ENCODE measurements at places on chromosomes 1 and 21. TPM values are rescaled to one million over a fixed set of nuclear protein-coding genes. Genes with fewer than 3 reads are reported as not detected.
A peak's percentile ranks its signal among the peaks of the same experiment; 100 is the strongest.

The BMP8A gene
- 0.31 TPM for total RNA-seq

The SPATA17 gene
- total RNA-seq: 8.9 TPM

The MX2 gene
- total RNA-seq: 3.4 TPM

The SLC30A1 gene
- 26.8 TPM for total RNA-seq

The CFHR3 gene
- 0.28 TPM for total RNA-seq

The ANGPTL3 gene
- not detected for total RNA-seq

The GBP4 gene
- 0.83 TPM for total RNA-seq

The KCNA10 gene
- not detected for total RNA-seq

DNA sequence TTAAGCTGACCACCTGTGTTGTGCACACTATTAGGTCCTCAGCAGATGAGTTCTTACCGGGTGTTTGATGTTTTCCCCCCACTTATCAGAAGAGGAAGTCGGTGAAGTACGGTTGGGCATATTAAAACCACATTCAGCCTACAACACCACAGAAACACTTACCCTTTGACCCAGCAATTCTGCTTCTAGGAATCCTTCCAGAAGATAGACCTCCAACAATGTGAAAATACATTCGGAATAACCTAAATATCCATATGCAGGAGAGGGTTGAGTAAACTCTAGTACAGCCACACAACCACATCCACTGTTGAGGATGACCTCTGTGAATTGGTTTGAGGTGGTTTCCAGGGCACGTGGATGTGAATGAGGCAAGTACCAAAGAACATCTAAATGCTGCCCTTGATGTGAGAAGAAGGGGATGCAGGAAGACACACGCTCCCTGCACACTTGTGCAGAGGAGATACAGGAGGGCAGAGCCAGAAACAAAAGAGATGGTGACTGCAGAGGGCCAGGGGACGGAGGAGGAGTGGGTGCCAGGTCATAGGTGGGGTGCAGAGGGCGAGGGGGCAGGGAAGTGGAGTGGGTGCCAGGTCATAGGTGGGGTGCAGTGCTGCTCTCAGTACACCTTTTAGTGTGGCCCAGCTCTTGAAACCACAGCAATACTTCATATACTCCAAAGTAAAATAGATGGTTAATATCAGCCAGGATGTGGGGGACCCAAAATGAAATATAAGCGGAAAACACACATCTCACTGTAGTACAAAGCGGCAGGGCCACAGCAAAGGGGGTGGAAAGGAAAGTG lies 12.8 kb downstream of the ADARB1 start:
- H3K4me1 ChIP-seq: no peaks in the 10 kb centered on the region
- H3K27me3 ChIP-seq: no peaks in the 10 kb centered on the region
- DNase-seq: no peak
- no peak overlapping the region for H3K4me3 ChIP-seq

DNA sequence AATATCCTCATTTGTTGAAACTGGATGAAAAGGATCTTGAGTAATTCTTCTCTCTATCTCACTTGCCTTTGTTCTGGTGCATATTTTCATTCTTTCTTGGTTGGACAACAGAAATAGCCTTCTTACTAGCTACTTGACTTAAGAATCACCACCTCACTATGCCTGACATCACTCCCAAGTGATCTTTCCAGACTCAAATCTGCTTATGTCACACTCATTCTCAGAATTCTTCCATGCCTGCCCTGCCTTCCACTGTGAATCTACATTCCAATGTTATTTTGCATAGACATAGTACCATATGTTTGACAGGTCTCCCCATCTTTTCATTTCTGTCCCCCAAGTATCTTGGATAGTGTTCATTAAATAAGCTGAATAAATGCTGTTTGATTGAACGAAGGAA lies 78.5 kb upstream of the DPYD start:
- no peak for DNase-seq
- no peaks in the 10 kb centered on the region for H3K4me1 ChIP-seq
- no peak overlapping the region for H3K4me3 ChIP-seq
- no peaks in the 10 kb centered on the region for H3K27me3 ChIP-seq

- no peaks in the 10 kb centered on the region for H3K36me3 ChIP-seq
- no peak for DNase-seq
- H3K27ac ChIP-seq: no peak overlapping the region
- peaks cover 11% of the 10 kb centered on the region for H3K27me3 ChIP-seq
- H3K4me3 ChIP-seq: no peak overlapping the region
- H3K4me1 ChIP-seq: no peaks in the 10 kb centered on the region
These were observed 280.3 kb downstream of the OMA1 start for GRCh38 chr1:58266242-58266641.

DNA sequence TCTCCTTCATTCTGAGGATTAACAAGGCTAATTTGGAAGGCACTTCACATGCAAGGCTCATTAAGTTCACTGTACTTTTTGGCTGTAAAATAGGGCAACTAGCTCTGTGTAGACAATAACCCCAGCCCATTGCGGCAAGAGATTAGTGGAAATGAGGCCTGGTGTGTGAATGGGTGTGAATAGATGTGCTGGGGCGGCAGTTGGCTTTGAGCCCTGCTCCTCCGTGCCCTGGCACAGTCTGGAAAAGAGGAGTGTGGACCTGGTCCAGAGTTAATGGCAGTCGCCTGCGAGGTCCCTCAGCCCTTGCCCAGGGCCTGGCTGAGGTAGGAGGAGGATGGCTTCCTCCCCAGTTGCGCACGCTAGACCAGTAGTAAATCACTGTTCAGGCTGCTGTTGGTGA lies 4.8 kb downstream of the KISS1 start:
- no peak overlapping the region for H3K27ac ChIP-seq
- H3K4me3 ChIP-seq: no peak overlapping the region
- no peaks in the 10 kb centered on the region for H3K27me3 ChIP-seq
- DNase-seq: no peak

DNA sequence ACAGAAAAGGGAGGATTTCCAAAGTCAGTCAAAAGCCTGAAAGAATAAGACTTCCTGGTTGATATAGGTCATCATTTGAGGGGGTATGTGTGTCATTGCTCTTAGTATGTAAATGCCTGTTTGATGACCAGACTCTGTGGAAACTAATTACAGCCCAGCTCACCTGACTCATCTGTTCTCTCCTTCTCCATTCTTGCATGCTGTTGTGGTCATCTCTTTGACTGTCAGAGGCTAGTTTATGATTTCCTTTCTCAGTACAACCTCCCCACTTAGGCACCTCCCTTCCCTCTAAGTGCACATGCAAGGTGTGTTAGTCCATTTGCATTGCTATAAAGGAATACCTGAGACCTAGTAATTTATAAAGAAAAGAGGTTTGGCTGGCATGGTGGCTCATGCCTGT lies 2.4 kb upstream of the C1orf116 start:
- DNase-seq: peak; percentile 83
- H3K36me3 ChIP-seq: no peaks in the 10 kb centered on the region
- H3K27me3 ChIP-seq: no peaks in the 10 kb centered on the region
- peak overlapping the region; percentile 83 for H3K27ac ChIP-seq
- H3K4me1 ChIP-seq: peaks cover 56% of the 10 kb centered on the region

DNA sequence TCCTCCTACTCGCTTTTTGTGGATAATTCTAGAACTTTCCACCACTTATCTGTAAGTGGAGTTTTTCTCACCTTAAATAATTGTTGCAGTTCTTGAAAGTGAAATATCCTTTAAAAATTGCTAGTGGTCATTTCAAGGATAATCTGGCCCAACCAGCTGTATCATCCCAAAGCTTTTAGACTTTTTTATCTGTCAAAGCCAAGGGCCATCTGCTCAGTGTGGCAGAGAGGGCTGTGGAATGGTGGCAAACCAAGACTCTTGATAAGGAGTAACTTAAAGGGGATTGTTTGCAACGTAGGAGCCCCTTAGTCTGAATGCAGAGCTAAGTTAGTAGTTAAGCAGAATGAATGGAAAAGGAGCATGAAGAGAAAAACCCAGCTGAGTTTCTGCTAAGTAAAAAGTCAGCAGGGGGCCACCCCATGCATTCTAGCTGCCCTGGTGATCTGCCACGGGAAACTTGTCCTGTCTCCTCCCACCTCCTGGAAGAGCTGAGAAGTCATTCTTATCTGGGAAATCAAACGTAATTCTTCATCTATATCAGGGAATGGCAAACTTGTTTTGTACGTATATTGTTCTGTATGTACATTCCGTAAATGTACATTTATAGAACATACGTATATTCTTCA lies 169.3 kb downstream of the PRDM2 start:
- H3K4me1 ChIP-seq: no peaks in the 10 kb centered on the region
- no peak overlapping the region for H3K4me3 ChIP-seq
- H3K27ac ChIP-seq: no peak overlapping the region
- DNase-seq: no peak
- H3K27me3 ChIP-seq: peaks cover 14% of the 10 kb centered on the region

DNA sequence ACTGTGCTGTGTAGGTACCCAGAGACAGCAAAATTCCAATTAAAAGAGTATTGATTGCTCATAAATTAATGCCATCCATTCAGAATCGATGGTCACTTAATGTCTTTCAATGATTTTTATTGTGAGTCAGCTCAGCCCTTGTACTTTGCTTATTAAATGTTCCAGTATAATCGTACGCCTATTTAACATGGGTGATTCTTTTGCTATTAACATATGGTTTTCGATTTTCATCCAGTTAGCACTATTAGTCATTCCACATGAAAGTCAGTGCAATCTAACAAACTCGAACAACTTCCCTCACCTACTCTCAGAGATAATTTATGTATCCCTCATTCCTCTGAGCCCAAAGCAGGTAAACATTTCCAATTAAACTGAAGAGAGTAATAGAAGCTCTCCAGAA lies 109.6 kb upstream of the APP start:
- no peaks in the 10 kb centered on the region for H3K36me3 ChIP-seq
- no peak overlapping the region for H3K27ac ChIP-seq
- DNase-seq: no peak
- H3K4me3 ChIP-seq: no peak overlapping the region
- H3K27me3 ChIP-seq: no peaks in the 10 kb centered on the region

DNA sequence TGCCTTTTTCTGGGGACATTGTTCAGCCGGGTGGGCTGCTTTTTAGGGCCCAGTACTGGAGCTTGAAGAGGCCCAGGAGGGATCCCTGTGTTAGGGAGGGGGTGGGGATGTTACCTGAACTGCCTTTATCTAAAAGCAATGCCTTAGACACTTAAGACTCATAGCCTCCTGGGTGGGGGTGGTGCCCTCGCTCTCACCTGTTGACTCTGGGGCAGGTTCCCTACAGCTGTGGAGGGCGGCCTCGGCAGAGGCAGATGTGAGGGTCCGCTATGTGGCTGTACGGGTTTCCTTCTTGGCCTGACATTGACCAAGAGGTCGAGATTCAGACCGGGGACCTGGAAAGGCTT lies 716 bp downstream of the INAVA start:
- H3K4me3 ChIP-seq: peak overlapping the region; percentile 74
- H3K36me3 ChIP-seq: peaks cover 24% of the 10 kb centered on the region
- H3K4me1 ChIP-seq: peaks cover 54% of the 10 kb centered on the region
- peak overlapping the region; percentile 86 for H3K27ac ChIP-seq
- peak; percentile 27 for DNase-seq

DNA sequence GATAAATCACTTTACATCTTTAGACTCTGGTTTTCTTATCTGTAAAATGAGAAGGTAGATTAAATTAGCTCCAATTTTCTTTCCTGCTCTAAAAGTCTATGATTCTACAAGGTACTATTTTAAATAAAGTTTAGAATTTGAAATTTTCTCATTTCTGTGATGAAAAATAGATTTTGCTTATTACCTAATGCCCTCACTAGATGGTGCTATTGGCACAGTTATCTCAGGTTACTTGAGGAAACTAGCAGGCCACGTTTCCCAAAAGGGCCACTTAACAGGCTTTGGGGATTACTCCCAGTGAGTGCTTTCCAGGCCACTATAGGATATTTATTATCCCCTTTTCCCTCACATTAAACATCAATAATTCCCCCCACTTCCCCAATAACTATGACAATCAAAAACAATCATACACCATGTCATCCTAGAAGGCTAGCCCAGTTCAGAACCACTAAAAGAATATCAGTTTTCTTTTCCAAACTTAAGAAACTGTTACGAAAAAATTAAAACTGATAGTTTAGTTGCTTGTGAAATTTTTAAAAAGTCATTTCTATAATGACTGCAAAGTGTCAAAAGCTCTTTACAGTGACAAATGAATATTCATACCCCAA lies 30.6 kb downstream of the OMA1 start:
- H3K4me3 ChIP-seq: no peak overlapping the region
- H3K27me3 ChIP-seq: no peaks in the 10 kb centered on the region
- H3K36me3 ChIP-seq: no peaks in the 10 kb centered on the region

GRCh38 chr1:235946571-235946981 lies 79.9 kb upstream of the LYST start:
- peaks cover 13% of the 10 kb centered on the region for H3K4me1 ChIP-seq
- no peak overlapping the region for H3K27ac ChIP-seq
- no peak overlapping the region for H3K4me3 ChIP-seq

GRCh38 chr1:54851406-54851805 lies 35.6 kb downstream of the DHCR24 start:
- no peaks in the 10 kb centered on the region for H3K27me3 ChIP-seq
- DNase-seq: no peak
- no peak overlapping the region for H3K4me3 ChIP-seq
- H3K36me3 ChIP-seq: peaks cover 53% of the 10 kb centered on the region
- peaks cover 8% of the 10 kb centered on the region for H3K4me1 ChIP-seq
- H3K27ac ChIP-seq: 0 out of 2 replicates have a peak overlapping the region, but pooled peaks have one; percentile 13

GRCh38 chr1:81799939-81800694 lies 617 bp upstream of the ADGRL2 start:
- no peaks in the 10 kb centered on the region for H3K36me3 ChIP-seq
- H3K27ac ChIP-seq: peak overlapping the region; percentile 59
- H3K4me3 ChIP-seq: peak overlapping the region; percentile 96
- DNase-seq: peak; percentile 55
- H3K27me3 ChIP-seq: no peaks in the 10 kb centered on the region

DNA sequence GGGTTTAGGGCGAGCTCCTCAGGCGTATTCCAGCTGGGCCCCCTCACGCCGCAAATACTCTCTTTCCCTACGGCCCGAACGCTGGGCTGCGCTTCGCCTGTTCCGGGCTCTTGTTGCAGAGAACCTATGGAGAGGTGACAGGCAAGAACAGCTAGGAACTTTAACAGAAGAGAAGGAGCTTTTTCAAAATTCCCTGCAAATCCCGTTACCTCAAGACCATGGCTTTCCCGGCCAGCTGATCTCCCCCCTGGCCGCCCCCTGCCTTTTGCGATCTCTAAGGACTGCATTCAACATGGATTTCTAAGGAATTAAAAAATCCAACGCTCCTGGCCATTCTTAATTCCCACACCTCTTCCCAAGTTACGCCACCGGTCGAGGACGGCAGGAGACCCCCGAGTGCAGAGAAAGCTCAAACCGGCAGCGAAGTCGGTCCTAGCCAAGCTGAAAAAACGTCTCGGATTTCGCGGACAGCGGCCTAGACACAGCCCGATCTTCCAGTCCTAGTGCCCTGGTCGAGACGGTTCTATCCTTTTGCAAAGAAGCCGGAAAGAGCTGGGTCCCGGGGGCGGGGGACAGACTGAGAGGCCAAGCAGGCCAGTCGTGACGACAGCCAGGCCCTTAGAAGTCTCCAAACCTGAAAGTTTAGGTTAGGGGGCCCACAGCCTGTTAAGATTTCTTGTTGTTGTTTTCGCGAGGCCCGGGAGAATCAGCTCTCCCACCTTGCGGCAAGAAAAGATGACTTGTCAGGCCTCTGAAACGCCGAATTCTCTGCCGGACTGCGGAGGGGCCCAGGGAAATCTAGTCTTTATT lies 1.1 kb upstream of the TBX15 start:
- no peak for DNase-seq
- no peaks in the 10 kb centered on the region for H3K36me3 ChIP-seq
- H3K4me1 ChIP-seq: no peaks in the 10 kb centered on the region
- no peak overlapping the region for H3K27ac ChIP-seq

- H3K36me3 ChIP-seq: no peaks in the 10 kb centered on the region
- H3K27me3 ChIP-seq: no peaks in the 10 kb centered on the region
- peaks cover 29% of the 10 kb centered on the region for H3K4me1 ChIP-seq
- H3K27ac ChIP-seq: no peak overlapping the region
- DNase-seq: no peak
These were observed 9.1 kb downstream of the ADAMTSL4 start for GRCh38 chr1:150558303-150558704.

- no peaks in the 10 kb centered on the region for H3K27me3 ChIP-seq
- no peak overlapping the region for H3K27ac ChIP-seq
- no peaks in the 10 kb centered on the region for H3K4me1 ChIP-seq
- no peak for DNase-seq
- no peaks in the 10 kb centered on the region for H3K36me3 ChIP-seq
These were observed 9.6 kb downstream of the ZBTB17 start for GRCh38 chr1:15966081-15966955.
